ENCODE measurements at places on chromosomes 6 and 20.

- DNase-seq = peak; percentile 93
These were observed at the start of gene BRD2 for GRCh38 chr6:32968093-32968866. Gene BRD2, plus strand, starts transcription at chr6:32968594. Its CDS starts 4,305 bp downstream, at chr6:32972899.

DNA sequence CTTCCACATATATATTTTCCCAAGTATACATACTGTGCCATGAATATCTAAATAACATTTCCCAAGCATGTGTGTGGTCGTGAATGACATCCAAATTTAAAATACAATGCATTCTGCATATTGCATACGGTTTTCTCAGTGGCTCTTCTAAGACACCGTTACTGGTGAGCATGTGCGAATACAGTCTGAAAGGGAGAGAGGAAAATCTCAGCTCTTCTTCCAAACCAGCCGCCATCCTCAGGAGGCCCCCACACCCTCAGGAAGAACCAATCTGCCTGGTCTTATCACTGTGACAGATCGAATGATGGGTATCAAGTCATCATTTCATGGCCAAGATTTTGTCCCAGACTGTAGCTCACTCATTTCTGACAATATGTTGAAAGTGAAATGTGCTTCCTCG lies 50.7 kb downstream of the ADAT2 start:
- no peak for DNase-seq

GRCh38 chr20:34581341-34582184 lies 23.0 kb downstream of the MAP1LC3A start:
- DNase-seq = peak; percentile 33

- no peak for DNase-seq
These were observed 78.0 kb downstream of the DLGAP4 start for GRCh38 chr20:36384022-36384619.

DNA sequence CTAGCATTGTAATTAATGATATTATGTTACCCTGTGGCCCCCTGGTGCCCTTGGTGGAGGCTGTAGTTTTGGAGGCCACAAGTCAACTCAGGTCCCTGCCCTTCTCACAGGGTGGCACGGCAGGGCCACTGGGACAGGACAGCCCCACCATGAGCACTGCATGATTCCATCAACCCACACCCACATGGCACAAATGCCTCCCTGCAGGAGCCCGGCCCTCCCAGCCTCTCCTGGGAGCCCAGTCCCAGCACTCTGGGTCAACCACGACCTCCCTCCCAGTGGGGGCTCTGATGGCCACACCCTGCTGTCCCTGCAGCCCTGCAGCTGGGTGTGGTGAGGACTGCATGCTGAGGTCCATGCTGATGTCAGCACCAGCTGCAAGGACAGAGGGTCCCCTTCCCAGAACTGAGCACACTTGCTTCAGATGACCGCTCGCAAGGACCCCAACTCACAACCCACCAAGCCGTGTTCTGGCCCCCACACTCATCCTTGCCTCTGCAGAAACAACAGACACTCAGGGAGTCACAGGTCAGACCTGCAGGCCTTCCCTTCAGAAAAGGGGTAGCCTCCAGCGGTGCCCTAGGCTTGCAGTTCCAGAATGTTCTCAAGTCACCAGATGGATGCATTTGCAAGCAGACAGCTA lies 15.7 kb upstream of the CST7 start:
- DNase-seq = no peak

DNA sequence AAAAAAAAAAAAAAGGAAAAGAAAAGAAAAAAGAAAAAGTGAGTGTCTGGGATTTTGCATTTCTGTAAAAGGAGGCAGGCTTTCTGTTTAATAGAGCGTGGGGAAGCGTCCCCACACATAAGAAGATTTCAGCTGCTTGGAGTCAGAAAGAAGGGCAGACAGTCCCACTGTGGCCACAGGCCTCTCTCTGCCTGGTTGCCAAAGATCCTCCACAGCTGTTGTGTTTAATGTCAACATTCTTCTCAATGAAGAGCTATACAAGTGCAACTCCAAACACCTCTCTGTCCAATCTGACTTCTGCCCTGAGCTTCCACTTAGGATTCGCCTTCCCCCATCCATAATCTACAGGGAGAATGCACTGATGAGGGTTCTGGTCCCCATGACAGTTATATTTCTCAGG lies 64.3 kb upstream of the MLN start:
- no peak for DNase-seq

DNA sequence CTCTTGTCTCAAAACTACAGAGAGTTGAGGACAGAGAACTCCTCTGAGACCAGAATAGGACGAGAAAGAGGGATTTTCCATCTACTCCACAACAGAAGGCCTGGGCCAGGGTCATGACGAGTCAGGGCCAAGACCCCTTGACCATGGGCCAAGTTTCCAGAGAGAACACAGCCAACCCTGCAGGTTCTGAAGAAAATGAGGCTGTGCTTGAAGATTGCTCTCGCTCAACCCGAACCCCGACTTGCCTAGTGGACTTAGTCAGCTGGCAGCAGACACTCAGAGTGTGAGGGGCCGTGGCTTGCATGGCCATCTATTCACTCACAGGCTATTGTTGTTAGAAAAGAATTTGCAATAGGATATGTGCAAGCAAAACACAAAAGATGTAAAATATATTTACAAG lies 54.5 kb downstream of the TMEM242 start:
- no peak for DNase-seq

GRCh38 chr6:46511320-46511719 lies 20.1 kb upstream of the RCAN2 start:
- no peak for DNase-seq

- DNase-seq = peak; percentile 99
These were observed 27.9 kb downstream of the GHRH start for GRCh38 chr20:37233548-37234253.

- DNase-seq = no peak
These were observed 57.5 kb upstream of the SLC4A11 start for GRCh38 chr20:3296261-3297078.

GRCh38 chr6:148925701-148926100 lies 178.9 kb downstream of the UST start:
- no peak for DNase-seq

DNA sequence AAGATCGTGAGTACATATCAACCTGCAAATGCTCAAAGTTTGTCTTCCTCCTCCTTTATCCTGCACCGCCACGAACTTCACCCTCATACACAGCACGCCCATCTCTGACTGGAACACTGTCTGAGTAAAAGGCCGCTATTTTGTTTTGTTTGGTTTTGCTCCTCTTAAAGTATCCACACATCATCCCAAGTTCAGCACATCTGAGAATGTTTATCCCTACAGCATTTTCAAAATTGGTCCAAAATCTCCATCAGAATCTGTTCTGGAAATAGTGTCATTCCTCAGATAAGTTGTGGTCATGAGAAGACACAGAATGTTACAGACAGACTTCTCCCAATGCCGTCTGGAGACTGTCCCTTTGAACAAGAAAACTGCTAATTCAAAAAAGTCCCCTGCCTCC lies 251.6 kb upstream of the ARID1B start:
- DNase-seq = no peak

DNA sequence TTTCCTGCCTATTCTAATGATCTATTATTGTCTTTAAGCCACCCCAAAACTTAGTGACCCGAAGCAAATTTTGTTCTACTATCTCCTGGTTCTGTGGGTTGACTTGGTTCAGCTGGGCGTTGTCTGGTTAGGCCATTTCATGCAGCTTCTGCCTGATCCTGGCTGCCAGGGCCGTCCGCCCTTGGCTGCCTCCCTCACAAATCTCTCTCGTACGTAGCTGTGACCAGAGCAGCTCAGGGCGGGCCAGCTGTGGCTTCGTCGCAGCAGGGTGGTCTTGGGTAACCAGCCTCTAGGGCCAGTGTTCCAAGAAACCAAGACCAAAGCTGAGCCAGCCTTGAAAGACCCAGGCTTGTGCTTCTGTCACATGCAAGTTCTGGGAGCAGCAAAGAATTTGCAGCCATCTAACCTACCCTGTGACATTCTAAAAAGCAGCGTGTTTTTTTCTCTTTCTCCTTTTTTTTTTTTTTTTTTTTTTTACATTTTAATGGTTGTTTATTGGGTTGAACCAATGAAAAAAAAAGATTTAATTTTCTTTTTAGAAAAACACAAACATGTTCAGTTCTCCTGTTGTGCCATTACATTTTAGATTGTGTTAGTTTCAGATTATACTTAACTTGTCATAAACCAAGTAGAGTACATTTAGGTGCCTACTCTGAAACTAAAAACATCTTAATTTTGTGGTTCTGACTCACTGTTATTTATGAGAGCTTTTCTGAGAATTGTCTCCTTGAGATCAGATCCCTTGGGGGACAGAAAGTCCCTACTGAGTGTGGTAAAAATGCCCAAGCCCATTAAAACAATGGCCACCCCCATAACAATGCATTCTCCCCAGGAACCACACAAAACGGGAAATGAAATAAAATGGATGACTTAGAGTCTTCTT lies 83.9 kb downstream of the ZDHHC14 start:
- no peak for DNase-seq

GRCh38 chr20:63246490-63247288 lies 7.6 kb downstream of the NKAIN4 start:
- peak; percentile 47 for DNase-seq

GRCh38 chr6:17058550-17058949 lies 43.3 kb upstream of the STMND1 start:
- DNase-seq = no peak

GRCh38 chr20:61317966-61318530 lies 66.0 kb downstream of the CDH4 start:
- DNase-seq = no peak

DNA sequence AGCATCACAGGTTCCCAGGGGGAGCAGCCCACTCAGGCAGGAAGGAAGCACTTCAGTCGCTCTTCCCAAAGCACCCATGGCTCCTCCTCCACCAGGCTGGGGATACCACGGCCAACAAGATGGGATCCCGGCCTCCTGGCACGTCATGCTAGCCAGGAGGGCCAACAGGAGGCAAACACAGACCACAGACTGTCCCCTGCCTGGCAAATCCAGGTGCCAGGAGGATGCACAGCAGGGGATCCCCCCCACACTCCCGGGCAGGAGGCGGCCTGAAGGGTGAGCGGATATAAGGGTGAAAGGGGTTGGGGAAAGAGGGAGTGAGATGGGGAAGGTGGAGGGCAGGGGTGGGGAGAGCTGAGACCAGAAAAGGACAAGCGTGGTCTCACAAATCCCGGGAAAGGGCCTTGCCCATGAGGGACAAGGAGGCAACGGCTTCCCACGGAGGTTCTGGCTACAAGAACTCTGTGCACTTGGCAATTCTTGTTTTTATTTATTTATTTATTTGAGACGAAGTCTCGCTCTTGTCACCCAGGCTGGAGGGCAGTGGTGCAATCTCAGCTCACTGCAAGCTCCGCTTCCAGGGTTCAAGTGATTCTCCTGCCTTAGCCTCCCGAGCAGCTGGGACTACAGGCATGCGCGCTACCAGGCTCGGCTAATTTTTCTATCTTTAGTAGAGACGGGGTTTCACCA lies 7.2 kb downstream of the PXDC1 start:
- no peak for DNase-seq

DNA sequence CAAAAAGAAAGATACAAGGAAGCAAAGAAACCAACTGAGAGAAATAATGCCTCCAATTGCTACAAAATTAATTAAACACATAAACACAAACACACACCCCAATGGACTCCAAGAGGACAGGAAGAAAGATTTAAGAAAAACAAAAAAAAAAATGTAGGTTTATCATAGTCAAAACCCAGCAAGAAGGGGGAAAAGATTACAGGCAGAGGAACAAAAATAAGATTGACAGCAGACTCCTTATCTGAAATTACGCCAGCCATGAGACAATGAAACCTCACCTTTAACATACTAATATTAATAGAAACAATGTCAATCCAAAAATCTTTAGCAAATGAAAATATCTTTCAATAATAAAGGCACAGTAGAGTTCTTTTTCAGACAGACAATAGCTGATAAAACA lies 155.8 kb downstream of the RNGTT start:
- DNase-seq = no peak

DNA sequence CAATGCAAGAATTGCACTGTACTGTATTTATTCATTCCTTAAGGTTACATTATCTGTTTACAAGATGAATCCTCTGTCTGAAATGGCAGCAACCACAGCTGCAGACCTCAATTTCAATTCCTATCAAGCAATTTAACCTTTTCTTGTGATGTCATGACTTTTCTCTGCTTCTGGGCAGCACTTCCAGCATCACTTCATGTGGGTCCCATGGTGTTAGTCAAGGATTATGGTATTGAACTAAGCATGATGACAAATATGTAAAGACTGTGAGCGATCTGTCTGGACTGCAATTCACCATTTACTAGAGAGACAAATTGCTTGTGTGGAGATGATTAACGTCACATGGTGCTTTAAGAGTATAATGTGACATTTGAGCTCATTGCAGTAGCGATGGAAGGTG lies 90.5 kb upstream of the CCN2 start:
- DNase-seq = peak; percentile 13

DNA sequence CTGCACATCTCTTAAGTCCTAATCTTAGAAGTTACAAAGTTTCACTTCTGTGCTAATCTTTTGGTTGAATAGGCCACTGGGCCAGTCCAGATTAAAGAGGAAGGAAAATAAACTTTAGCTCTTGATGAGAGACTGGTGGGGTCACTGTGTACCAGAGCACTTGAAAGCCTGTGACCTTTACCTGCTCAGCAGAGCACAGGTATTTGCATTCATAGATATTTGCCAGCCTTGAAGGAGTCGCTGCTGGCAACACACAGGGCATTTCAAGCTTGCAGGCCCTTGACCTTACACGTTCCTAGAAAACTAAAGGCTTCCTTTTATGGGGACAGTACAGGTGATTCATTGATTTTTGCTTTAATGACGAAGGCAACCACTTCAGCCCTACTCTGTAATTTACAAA lies 108.4 kb upstream of the SLC22A23 start:
- no peak for DNase-seq

- no peak for DNase-seq
These were observed 108.7 kb upstream of the TMEM170B start for GRCh38 chr6:11428895-11429294.

DNA sequence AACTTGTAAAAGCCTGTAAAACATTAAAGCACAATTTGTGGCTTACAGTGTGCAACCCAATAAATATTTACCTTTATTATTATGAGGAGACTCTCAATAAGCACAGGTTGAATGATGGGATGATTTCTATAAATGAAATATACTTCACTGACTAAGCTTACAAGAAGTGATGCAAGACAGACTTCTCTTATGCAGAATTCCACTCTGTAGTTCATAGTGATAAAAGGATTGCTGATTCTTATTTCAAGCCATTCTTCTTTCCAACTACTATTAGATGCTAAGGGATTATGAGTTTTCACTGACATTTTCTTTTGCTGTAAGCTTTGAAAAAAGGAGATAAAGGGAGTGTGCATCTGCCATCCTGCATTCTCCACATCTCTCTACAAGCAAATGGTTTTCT lies 149.0 kb upstream of the ARG1 start:
- no peak for DNase-seq

GRCh38 chr20:1565461-1565860 lies 8.0 kb upstream of the SIRPD start:
- DNase-seq = no peak

- DNase-seq = no peak
These were observed 10.9 kb upstream of the LPIN3 start for GRCh38 chr20:41329435-41330342.

- no peak for DNase-seq
These were observed 69.6 kb downstream of the DNAH8 start for GRCh38 chr6:38784506-38785235.

GRCh38 chr20:58216334-58216733 lies 12.1 kb downstream of the ANKRD60 start:
- DNase-seq = no peak
